ENCODE measurements at places on chromosomes 16 and 17. TPM values are rescaled to one million over a fixed set of nuclear protein-coding genes. Genes with fewer than 3 reads are reported as not detected.

DNA sequence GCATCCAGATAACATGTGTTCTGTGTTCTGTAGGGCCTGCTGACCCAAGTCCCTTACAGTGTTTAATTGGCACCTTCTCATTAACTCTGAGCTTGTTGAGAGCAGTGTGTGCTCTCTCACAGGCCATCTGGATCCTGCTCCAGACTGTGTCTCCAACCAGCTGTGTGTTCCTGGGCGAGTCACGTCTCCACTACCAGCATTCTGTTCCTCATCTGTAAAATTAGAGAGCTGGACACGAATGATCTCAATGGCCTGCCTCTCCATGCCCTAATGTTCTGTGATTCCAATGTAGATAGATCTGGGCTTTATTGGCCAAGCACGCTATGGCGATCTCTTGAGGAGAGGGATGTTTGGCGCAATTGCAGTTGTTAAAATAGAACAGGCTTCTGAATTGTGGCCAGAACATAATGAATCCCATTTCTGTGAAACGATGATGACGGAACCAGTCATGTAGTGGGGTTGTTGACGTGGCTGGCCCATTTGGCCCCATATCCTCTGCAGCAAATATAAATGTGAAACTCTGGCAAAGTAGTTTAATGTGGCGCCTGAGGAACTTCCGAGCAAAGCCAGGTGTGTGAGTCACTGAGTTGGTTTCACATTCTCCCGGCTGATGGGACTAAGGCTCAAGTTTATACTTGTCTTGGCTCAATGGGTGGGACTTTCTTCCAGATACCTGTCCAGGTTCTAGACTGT lies 22.2 kb downstream of the TBX4 start:
- H3K27me3 ChIP-seq: peaks cover 21% of the 10 kb centered on the region
- no peaks in the 10 kb centered on the region for H3K4me1 ChIP-seq
- no peak overlapping the region for H3K4me3 ChIP-seq

Gene CCL16
- not detected for total RNA-seq

DNA sequence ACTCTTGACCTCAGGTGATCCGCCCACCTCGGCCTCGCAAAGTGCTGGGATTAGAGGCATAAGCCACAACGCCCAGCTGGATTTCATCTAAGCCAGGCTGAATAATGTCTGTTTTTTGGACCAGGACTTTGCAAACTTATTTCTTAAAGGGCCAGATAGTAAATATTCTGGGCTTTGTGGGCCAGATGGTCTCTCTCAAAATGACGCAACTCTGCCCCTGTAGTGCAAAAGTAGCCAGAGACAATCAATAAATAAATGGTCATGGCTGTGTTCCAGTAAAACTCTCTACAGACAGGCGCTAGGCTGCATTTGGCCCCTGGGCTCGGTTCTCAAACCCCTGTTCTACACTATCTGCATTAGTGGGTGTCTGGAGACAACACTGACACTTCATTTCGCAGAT lies 121.9 kb upstream of the CDH13 start:
- no peak overlapping the region for H3K4me3 ChIP-seq
- no peak overlapping the region for H3K27ac ChIP-seq
- DNase-seq: no peak
- no peaks in the 10 kb centered on the region for H3K4me1 ChIP-seq

DNA sequence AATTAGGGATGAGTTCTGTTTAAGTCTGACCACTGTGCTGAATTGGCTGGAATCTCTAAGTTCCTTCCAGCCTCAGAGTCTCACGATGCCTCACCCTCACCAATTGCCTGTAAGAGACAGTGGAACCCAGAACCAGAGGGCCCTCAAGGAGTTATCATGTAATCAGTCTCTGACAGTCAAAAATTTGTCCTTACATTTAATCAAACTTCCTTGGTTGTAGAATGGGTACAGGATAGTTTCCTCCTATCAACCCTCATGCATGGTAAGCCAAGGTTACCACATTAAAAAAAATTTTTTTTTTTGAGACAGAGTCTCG lies 83.2 kb downstream of the CDK5R1 start:
- peaks cover 18% of the 10 kb centered on the region for H3K4me1 ChIP-seq
- H3K36me3 ChIP-seq: no peaks in the 10 kb centered on the region
- H3K27ac ChIP-seq: no peak overlapping the region

- peaks cover 58% of the 10 kb centered on the region for H3K4me1 ChIP-seq
- DNase-seq: no peak
- H3K4me3 ChIP-seq: peak overlapping the region; percentile 41
- H3K36me3 ChIP-seq: peaks cover 9% of the 10 kb centered on the region
- H3K27me3 ChIP-seq: no peaks in the 10 kb centered on the region
- H3K27ac ChIP-seq: no peak overlapping the region
These were observed 10.9 kb downstream of the NHERF1 start for GRCh38 chr17:74759243-74759801.

Gene SLC16A3
- total RNA-seq: 26.5 TPM

DNA sequence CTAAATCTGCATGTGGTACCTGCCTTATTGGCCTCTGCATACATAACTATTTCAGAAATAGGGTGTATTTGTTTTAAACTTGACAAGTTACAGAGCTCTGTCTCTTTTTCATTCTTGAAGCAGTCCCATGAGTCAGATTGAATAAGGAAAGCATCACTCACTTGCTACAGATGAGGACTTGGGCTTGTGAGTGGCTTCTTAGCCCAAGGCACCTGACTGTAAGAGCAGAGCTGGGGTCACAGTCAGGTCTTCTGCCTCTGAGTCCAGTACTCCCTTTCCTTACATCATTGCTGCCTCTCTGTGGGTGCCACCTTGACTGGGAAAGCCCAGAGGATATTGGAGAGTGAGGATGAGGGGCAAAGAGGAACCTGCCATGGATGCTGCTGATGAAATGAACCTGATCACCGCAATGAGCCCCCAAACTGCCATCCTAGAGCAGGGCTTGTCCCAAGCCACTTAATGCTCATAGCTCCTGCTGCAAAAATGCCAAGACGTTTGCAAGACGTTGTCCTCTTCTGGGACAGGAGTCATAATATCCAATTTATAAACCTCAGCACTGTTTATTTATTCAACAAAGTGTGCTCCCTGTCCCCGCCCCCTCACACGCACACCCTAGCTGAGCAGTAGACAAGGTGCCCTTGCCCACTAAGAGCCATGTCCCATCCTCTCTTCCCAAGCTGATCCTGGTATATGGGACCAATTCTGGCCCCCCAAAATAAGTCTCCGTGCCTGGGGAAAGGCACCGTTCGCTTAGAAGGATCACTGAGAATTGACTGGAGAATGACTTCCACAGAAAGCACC lies 74.1 kb downstream of the CCDC182 start:
- H3K4me1 ChIP-seq: peaks cover 17% of the 10 kb centered on the region
- H3K27me3 ChIP-seq: no peaks in the 10 kb centered on the region
- peaks cover 18% of the 10 kb centered on the region for H3K36me3 ChIP-seq

DNA sequence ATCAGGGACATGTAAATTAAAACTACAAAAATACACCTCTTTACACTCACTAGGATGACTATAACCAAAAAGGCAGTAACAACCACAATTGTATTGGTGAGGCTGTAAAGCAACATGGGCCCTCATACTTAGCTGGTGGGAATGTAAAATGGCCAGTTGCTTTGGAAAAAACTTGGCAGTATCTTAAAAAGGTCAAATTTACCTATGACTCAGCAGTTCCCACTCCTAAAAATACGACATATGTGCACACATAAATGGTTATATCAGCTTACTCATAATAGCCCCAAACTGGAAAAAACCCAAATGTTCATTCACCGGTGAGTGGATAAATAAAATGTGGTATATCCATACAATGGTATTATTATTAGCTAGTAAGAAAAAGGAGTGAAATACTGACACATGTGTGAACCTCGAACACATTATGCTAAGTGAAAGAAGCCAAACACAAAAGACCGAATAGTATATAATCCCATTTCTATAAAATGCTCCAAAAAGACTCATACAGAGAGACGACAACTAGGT lies 391.4 kb downstream of the NPIPA8 start:
- H3K27ac ChIP-seq: no peak overlapping the region
- H3K36me3 ChIP-seq: no peaks in the 10 kb centered on the region
- DNase-seq: no peak
- H3K4me1 ChIP-seq: peaks cover 5% of the 10 kb centered on the region

GRCh38 chr16:88495268-88495772 lies 42.2 kb downstream of the ZFPM1 start:
- H3K27ac ChIP-seq: no peak overlapping the region
- H3K4me1 ChIP-seq: peaks cover 2% of the 10 kb centered on the region

DNA sequence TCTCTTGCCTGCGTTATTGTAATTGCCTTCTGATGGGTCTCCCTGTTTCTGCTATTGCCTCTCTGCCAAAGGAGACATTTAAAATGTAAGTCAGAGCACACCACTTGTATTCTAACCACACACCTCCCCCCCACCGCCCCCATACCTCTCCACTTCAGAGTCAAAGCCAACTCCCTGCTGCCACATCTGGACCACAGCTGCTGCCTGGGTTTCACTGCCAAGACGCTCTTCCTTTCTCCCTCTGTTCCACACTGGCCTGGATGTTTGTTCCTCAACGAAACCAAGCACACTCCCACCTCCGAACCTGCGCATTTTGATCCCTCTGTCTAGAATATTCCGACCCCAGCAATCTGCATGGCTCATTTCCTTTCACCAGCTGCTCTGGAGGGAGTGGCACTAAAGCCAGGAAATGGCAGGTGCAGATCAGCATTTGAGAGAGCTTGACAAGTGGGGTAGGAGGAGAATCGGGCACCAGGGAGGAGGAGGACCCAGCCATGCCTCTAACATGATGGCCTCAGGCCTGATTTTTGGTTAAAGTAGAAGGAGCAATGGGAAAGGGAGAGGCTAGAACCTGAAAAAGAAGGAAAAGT lies 92.4 kb upstream of the HS3ST2 start:
- no peaks in the 10 kb centered on the region for H3K36me3 ChIP-seq
- H3K27ac ChIP-seq: no peak overlapping the region
- no peak overlapping the region for H3K4me3 ChIP-seq
- H3K27me3 ChIP-seq: peaks cover 29% of the 10 kb centered on the region
- no peaks in the 10 kb centered on the region for H3K4me1 ChIP-seq

- H3K27me3 ChIP-seq: no peaks in the 10 kb centered on the region
- H3K36me3 ChIP-seq: no peaks in the 10 kb centered on the region
- DNase-seq: no peak
These were observed 2.5 kb downstream of the ADAD2 start for GRCh38 chr16:84193480-84193879.

GRCh38 chr17:50352693-50353599 lies 7.0 kb downstream of the XYLT2 start:
- no peaks in the 10 kb centered on the region for H3K27me3 ChIP-seq
- H3K27ac ChIP-seq: peak overlapping the region; percentile 36
- peaks cover 38% of the 10 kb centered on the region for H3K36me3 ChIP-seq
- no peak overlapping the region for H3K4me3 ChIP-seq

- H3K4me3 ChIP-seq: no peak overlapping the region
- H3K36me3 ChIP-seq: no peaks in the 10 kb centered on the region
- DNase-seq: peak; percentile 73
These were observed 9.2 kb upstream of the CD300A start for GRCh38 chr17:74457146-74457819.

DNA sequence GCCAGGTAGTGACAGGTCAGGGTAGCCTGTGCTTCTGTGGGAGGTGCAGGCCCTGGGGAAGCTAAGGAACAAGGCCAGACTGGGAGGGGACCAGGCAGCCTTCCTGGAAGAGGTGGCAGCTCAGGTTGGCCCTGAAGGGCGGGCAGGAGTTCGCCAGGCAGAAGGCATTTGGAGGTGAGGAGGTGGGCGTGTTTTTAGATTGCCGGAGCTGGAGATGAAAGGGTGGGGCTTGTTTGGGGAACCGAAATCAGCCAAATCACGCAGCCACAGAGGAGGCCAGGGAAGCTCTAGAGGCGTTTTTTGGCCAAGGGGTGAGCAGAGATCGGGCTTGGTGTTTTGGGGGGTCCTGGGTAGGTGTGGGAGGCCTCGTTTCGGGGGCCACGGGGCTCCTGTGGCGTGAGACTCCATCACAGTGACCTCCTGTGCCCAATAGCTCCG lies 7.6 kb downstream of the ADCY7 start:
- peak overlapping the region; percentile 99 for H3K4me3 ChIP-seq
- DNase-seq: no peak
- peaks cover 93% of the 10 kb centered on the region for H3K4me1 ChIP-seq

GRCh38 chr16:87721622-87722585 lies 43.9 kb downstream of the KLHDC4 start:
- no peak for DNase-seq
- H3K27me3 ChIP-seq: no peaks in the 10 kb centered on the region
- H3K4me3 ChIP-seq: no peak overlapping the region
- peaks cover 68% of the 10 kb centered on the region for H3K36me3 ChIP-seq

GRCh38 chr17:82105882-82106687 lies 8.0 kb upstream of the FASN start:
- H3K4me3 ChIP-seq: peak overlapping the region; percentile 88
- DNase-seq: peak; percentile 53
- peak overlapping the region; percentile 94 for H3K27ac ChIP-seq
- H3K27me3 ChIP-seq: no peaks in the 10 kb centered on the region

GRCh38 chr17:64531955-64532371 lies 25.2 kb downstream of the CEP95 start:
- H3K36me3 ChIP-seq: peaks cover 97% of the 10 kb centered on the region
- no peak overlapping the region for H3K27ac ChIP-seq
- no peaks in the 10 kb centered on the region for H3K4me1 ChIP-seq
- H3K27me3 ChIP-seq: no peaks in the 10 kb centered on the region

- peaks cover 3% of the 10 kb centered on the region for H3K4me1 ChIP-seq
- DNase-seq: no peak
- H3K36me3 ChIP-seq: no peaks in the 10 kb centered on the region
These were observed 23.9 kb upstream of the LRRC75A start for GRCh38 chr17:16515933-16516332.

DNA sequence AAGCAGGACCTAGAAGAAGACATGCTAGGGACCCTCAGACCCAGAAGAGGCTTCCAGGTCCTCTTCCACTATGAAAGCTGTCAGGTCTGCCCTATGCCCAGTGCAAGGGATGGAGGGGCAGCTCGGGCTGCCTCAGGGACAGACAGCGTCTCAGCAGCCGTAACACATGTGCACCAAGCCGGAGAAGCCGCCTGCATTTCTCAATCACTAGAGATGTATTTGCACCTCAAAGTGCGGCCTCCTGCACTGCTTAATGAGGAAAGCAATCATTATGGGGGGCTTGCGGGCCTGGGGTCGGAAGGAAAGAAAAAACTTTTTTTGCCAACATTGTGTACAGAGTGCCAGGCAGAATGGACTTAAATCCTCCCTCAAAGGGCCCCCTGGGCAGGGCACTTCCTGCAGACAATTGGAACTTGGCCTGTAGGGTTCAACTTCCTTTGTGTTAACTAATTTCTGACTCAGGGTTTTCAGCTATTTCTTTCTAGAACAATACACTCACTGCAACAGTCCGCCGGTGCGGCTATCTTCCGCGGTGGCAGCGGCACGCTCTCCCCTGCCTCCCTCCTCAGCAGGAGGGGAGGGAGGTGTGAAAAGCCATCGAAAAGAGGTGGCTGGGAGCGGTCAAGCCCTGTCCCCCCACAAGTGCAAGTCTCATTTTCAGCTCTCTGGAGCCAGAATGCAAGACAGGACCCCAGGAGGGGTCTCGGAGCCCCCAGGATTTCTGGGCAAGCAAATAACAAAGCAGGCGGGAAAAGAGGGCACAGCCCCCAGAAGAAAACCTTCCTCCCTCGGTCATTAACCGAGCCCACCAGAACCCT lies 101.2 kb downstream of the ZNF423 start:
- no peak overlapping the region for H3K4me3 ChIP-seq
- peaks cover 27% of the 10 kb centered on the region for H3K27me3 ChIP-seq
- H3K36me3 ChIP-seq: no peaks in the 10 kb centered on the region
- peaks cover 3% of the 10 kb centered on the region for H3K4me1 ChIP-seq
- no peak for DNase-seq
- H3K27ac ChIP-seq: no peak overlapping the region

Gene PIRT
- not detected for total RNA-seq

Gene NHLRC4
- 1.0 TPM for total RNA-seq

Measured in activated B cell treated with CpG ODN at 0.5 μM for 24 hours (primary cell).